Kidney (tissue), 22 donors: ENCODE measurements at places on chromosomes 2 and 18. TPM values are rescaled to one million over a fixed set of nuclear protein-coding genes. Genes with fewer than 3 reads are reported as not detected.

CD8B gene
- 2.5 TPM for total RNA-seq

GRCh38 chr2:27804146-27804545 is 32.6 kb downstream of the MRPL33 start:
- no peak for DNase-seq

ALKAL2 gene
- total RNA-seq: 18.2 TPM

DNA sequence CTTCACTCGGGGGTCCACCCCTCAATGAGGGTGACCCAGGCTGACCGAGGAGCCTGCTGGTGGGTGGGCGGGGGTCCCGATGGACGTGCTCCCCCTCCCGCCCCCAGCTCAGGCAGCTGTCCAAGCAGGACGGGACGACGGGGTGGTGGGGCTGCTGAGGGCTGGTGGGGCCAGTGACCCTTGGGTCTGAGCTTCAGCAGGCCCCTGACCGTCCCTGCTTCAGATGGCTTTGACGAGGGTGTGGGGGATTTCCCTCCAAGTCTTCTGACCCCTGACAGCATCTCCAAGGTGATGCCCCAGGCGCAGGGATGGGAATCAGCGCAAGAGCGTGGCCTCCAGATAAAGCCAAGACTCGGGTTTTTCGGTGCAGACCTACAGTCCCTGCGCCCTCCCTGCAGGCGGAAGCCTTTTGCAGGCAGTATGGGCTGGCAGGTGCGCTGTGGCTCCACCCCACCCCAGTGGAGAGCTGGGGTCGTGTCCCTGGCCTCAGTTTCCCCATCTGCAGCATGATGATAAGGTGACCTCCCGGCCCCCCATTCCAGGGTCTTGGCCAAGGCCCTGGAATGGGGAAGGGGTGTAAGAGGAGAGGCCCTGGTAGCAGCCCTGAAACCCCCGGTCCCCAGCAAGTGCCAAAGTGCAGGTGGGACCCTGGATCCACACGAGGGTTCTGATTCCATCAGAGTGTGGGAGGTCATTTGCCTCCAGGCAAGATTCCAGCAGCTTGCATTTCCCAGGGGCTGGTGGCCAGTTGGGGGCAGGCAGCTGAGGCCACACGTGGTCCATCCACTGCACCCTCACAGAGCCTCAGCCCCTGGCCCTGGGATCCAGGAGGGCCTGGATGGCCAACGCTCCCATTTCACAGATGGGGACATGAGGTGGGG is 8.7 kb downstream of the CROCC2 start:
- no peak for DNase-seq

ITPRIPL1 gene
- 1.2 TPM for total RNA-seq

MEP1B gene
- not detected for total RNA-seq

PAPOLG gene
- 12.2 TPM for total RNA-seq

- DNase-seq: peak; percentile 66
Observed at GRCh38 chr18:79519751-79520477, 124.2 kb downstream of the NFATC1 start.

DNA sequence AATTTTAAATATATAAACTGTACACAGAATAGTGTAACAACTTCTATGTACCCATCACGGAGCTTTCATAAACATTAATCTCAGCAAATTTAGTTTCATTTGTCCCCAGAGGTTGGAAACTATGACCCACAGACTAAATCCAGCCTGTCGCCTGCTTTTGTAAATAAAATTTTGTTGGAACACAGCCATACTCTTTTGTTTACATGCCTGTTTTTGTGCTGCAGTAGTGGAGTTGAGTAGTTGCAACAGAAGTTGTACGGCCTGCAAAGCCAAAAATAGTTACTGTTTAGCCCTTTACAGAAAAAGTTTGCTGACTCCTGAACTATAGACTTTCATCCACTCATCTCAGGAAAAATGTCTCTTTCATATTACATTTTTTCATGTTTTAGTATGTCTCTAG is 39.8 kb downstream of the RBM45 start:
- DNase-seq: no peak

RGPD8 gene
- total RNA-seq: 13.8 TPM

CRYGD gene
- total RNA-seq: not detected

DNA sequence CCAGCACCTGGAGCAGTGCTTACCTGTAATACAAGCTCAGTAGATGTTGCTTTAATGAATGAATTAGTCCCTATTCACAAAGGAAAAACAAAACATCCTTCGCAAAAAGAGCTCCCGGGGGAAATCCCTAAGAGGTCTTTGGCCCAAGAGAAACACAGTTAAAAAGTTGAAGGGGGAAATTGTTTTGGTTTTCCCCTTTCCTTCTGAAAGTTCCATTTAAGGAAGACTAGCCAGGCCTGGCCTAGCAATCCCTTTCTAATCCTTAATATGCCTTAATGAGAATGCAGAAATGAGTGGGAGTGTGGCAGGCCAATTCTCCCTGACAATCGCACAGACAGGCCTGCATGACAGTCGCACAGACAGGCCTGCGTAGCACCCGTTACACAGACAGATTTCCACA is 33.5 kb upstream of the REL start:
- peak; percentile 1 for DNase-seq

- DNase-seq: no peak
Observed at GRCh38 chr18:51169731-51170130, 27.8 kb downstream of the MEX3C start.

DNA sequence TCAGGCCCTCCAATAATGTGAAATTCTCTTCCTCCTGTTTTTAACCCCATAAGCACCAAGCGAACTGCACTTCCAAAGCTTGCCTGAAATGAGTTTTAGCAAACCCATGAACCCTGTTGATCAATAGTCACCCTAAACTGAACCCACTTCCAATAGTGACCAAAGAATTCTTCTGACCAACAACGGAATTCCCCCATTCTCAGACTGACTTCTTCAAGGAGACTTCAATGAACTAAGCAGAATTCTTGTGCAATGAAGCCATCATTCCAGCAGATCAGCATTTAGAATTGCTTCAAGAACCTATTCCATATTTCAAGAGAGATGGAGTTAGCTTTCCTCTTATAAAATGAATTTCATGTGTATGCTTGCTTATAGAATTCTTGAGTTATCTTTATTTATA is 176.9 kb upstream of the FN1 start:
- DNase-seq: no peak

- DNase-seq: peak; percentile 83
Observed at GRCh38 chr2:235005603-235006259, 53.9 kb downstream of the SH3BP4 start.

DNA sequence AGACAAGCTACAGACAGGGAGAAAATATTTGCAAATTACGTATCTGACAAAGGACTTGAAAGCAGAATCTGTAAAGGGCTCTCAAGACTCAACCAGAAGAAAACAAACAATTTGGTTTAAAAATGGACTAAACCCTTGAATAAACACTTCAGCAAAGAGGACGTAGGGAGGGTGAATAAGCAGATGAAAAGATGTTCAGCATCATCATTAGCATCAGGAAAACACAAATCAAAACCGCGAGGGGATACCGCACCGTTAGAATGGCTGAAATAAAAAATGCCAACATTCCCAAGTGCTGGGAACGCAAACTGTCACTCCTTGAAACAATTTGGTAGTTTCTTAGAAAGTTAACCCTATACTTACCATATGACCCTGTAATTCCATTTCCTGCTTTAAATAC is 136.7 kb downstream of the MBP start:
- DNase-seq: no peak

DNA sequence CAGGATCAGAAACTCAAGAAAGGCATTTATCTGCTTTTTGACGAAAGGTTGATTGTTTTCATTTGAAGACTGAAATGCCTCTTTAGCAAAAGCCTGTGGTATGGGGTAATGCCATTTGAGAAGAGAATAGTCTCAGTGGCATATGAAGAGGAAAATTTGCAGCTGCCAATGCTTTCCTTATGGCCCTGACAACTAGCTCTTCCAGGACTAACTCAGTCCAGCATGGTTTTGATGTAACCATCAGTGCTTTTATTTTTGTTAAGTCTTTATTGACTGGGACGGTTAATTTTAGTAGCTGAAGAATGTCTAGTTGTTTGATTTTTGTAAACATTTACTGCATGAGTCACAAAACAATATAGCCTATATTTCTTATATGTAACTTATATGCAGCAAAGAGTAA is 158.4 kb downstream of the LNPK start:
- DNase-seq: no peak

- DNase-seq: no peak
Observed at GRCh38 chr18:67400502-67401117, 115.9 kb downstream of the DSEL start.

STPG4 gene
- total RNA-seq: not detected
